NCI-H1092 (cell line): ENCODE measurements at places on chromosomes 12 and 14.

GRCh38 chr12:67410246-67410645 lies 141.1 kb downstream of the CAND1 start:
- no peak for DNase-seq

- DNase-seq, result no peak
Measured at GRCh38 chr12:116734156-116734768, 3.6 kb downstream of the SPRING1 start.

- DNase-seq, result no peak
Measured at GRCh38 chr12:62930546-62931425, 4.2 kb downstream of the PPM1H start.

- no peak for DNase-seq
Measured at GRCh38 chr14:73887318-73887616, 608 bp downstream of the ZNF410 start.

DNA sequence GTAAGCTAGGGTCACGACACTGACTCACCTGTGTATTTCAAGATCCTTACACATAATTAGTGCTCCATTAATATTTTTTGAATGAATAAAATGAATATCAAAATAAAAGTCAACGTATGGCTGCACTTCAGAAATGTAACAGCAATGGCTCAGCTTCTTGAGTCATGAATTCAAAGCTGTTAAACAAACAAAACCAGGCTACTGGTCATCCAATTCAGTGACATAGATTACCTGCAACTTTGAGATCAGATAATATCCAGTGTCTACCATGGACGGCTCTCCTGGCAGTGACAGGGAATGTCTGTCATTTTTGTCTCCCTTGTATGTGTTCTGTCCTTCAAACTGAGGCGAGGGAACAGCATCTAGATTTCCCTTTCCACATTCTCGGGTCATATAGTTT lies 225.6 kb downstream of the EFCAB11 start:
- no peak for DNase-seq

GRCh38 chr14:52263190-52263589 lies 4.3 kb upstream of the PTGDR start:
- DNase-seq, result no peak

GRCh38 chr12:120905856-120906384 lies 1.8 kb upstream of the SPPL3 start:
- DNase-seq, result no peak

- no peak for DNase-seq
Measured at GRCh38 chr12:19411234-19412204, 27.8 kb upstream of the AEBP2 start.

DNA sequence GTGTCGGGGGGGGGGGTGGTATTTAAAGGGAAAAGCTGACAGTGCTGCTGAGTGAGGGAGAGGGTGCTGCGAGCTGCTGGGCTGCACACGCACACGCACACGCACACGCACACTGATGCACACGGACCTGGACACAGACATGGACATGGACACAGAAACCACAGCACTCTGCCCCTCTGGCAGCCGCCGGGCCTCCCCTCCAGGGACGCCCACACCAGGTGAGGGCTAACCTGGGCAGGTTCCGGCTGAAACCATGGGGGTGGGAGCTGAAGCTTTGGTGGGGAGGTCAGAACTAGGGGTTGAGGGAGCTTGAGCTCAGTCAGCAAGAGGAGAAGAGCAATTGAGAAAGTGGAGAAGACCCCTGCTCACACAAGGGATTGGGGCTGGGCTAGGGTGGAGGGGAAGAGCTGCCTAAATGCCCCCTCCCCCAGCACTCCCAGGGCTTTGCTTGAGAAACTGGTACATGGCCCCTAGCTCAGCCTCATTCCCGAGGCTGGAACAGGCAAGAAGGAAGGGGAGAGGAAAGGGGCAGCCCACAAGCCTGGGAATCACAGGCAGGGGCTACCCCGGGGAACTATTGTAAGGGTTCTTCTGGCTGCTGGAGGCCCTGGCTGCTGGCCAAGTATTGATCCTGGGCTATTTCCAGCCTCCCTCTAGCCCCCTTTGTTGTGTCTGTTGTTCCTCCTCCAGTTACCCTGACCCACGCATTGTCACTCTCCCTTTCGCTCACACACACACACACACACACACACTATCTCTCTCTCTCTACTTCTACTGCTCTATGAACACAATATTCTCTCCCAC lies at the start of gene REM2:
Gene REM2, plus strand, starts transcription at position 50 of the 804 bp plus-strand sequence. Its CDS starts 66 bp downstream, at position 116.
- peak; percentile 75 for DNase-seq

DNA sequence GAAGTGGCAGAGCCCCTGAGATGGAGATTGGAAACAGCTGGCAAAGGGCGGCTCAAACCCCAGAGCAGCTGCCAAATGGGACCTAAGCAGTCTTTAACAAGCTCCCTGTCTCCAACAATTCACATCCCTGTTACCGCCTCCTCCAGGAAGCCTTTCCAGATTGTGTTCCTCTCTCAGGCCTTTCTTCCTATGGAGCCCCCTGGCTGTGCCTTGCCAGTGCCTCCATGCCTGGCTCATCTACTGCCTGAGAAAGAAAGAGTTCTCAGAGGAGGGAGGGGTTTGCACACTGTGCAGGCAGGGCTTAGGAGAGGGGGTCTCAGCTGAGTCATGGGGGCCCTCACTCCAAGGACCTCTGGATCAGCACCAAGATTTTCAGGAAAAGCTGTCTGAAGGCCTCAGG lies 8.8 kb upstream of the KRT74 start:
- no peak for DNase-seq

- DNase-seq, result no peak
Measured at GRCh38 chr12:15682826-15683225, 106.4 kb downstream of the EPS8 start.

DNA sequence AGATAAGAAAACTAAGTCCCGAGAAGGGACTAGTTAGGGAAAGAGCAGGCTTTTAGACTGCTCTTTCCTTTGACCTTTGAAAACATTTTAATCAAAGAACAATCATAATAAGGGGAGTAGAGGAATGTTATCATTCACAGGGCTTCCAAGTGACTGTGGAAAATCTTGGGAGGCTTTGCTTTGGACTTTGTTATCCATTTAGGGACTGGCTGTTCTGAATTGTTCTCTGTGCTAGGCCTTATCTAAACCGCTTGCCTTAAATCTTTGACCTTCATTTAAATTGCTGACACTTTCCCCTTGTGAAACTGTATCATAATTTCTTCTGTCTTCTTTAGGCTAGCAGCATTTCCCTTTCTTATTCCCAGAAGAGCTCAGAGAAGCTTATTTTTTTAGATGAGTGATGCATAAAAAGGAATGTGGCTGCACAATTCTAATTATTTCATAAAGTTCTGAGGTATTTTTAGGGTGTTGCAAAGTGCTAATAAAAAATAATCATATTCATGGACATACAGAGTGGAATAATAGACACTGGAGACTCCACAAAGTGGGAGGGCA lies 9.5 kb upstream of the CALM1 start:
- DNase-seq, result no peak

GRCh38 chr14:99232714-99233214 lies 39.2 kb downstream of the BCL11B start:
- no peak for DNase-seq

GRCh38 chr12:34108405-34108803 lies 86.1 kb downstream of the ALG10 start:
- DNase-seq, result no peak

GRCh38 chr12:60201891-60202290 lies 606.1 kb downstream of the SLC16A7 start:
- no peak for DNase-seq

DNA sequence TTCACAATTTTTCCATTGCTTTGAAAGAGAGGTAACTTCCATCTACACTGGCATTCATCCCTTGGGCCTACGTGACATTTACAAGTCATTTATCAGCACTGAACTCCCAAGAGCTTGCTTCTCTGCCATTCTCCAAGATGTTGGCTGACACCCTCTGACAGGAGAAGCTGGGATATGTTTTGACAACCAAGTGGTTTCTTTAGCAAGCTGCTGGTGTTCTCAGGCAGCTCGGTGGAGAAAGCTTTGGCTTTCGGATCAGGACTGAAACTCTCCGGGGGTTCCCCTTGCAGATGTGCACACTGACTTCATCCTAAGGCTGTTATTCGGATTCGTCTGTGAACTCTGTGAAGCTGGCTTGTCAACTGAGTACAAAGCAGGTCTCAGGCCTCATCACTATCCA lies 15.7 kb downstream of the KCNA5 start:
- no peak for DNase-seq

- DNase-seq, result no peak
Measured at GRCh38 chr12:25311506-25311905, 60.8 kb upstream of the KRAS start.
